Fibroblast of lung (primary cell): ENCODE measurements at places on chromosomes 3 and 15. TPM values are rescaled to one million over a fixed set of nuclear protein-coding genes. Genes with fewer than 3 reads are reported as not detected.
A peak's percentile ranks its signal among the peaks of the same experiment; 100 is the strongest.

SEMA7A gene
- total RNA-seq: 2.3 and 5.6 TPM in 2 replicates

DNAJC19 gene
- 33.7 and 38.3 TPM in 2 replicates for total RNA-seq

PPCDC gene
- 6.3 and 6.4 TPM in 2 replicates for total RNA-seq

ARL14 gene
- not detected in 2 replicates for total RNA-seq

IGSF11 gene
- under 0.01 and 0.26 TPM in 2 replicates for total RNA-seq

DNA sequence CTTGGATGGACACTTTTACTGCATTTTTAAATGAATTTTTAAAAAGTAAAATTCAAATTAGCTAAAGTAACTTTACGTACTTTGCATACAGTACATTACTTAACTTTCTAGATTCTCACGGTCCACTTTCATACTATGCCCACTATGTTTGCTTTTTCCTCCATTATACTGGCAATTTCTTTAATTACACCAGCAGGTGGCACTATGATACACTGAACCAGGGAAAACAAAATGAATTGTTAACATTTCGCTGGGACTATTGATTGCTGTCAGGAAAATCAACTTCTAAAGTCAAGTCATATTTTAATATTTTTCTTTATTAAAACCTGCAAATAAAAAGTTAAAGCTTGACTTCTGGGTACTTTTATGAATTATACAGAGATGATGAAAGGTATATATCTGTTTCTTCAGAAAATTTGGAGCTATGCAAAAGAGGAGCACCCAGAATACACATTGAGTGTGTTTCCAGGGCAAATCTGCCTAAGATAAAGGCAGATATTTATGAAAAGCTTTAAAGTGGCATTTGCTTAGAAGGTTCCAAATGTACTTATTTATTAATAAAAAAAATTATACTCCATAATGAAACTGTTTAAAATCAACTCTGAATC, 21.8 kb upstream of the POU1F1 start:
- peak; percentile 54 for DNase-seq
- H3K36me3 ChIP-seq: no peaks in the 10 kb centered on the region
- H3K4me1 ChIP-seq: no peaks in the 10 kb centered on the region
- H3K27me3 ChIP-seq: no peaks in the 10 kb centered on the region

DNA sequence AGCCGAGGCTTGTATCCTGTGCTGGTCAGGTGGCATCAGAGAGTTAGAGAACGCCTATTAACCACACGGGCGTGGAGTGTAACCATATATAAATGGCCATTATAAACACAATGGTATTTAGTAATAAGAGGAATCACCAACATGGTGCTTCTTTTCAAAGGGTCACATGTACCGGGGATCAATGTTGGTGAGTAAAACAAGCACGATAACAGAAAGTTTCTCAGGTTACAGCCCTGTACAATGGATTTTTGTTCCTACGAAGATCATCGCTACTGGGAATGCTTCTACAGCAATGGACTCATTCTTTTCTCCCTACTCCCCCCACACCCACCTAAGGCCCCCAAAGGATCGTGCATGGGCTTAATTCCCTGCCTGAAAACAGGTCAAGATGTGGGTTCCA, 42.5 kb downstream of the MEIS2 start:
- DNase-seq: no peak
- no peaks in the 10 kb centered on the region for H3K36me3 ChIP-seq
- no peaks in the 10 kb centered on the region for H3K27me3 ChIP-seq

GRCh38 chr3:123780656-123781055, 103.5 kb downstream of the MYLK start:
- DNase-seq: peak; percentile 70
- no peak overlapping the region for H3K27ac ChIP-seq
- H3K4me1 ChIP-seq: peaks cover 43% of the 10 kb centered on the region
- no peaks in the 10 kb centered on the region for H3K27me3 ChIP-seq

DNA sequence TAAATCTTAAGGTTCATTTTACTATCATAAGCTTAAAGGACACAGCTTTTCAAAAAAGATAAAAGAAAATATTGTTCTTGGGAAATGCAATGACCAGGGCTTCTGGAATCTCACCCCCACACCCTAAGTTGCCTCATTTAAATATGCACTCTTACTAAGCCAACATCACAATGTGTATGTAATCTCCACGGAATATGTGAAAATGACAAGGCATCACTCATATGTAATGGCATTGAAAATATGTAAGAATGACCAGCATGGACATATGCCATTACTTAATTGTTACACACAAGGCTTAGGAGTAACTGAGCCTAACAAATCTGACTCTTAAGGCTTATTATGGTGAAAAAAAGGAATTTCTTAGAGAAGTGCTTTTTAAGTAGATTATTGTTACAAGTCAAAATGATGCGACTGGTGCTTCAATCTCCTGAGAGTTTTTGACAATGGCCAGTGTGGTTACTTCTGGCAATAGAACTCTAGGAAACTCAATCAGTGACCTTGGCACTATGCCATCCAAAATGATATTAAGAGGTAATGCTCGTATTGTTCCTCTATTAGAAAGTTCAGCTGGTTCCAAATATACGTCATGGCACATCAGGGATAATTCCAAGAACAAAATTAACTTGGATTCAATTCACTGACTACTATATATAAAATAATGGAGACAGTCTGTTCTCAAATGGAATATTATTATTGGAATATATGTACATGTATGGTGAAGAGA, 290.0 kb upstream of the PLSCR5 start:
- no peak overlapping the region for H3K4me3 ChIP-seq
- DNase-seq: peak; percentile 69
- no peak overlapping the region for H3K27ac ChIP-seq
- H3K27me3 ChIP-seq: no peaks in the 10 kb centered on the region
- no peaks in the 10 kb centered on the region for H3K36me3 ChIP-seq

DNA sequence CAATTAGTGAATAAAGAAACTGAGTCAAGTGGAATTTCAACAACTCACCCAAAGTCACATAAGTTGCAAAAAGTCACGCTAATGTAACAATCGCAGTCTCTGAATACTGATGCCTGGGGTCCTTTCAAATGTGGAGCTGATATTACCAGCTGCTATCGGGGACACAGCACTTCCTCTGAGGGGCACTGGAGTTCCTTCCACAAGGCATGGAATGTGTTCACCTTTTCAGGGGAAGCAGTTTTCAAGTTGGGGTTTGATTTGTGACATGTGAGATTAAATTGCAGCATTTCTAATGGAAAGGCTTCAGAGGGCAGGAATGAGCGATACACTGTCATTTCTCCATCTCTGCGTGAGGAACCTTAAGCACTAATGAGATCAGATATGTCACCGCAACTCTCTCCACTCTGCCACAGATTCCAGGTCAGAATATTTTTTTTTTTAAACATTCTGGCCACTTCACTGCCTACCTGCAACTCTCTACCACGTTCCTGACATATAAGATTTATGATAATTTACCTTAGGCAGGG, 807.2 kb upstream of the CFAP20DC start:
- no peak for DNase-seq
- H3K27me3 ChIP-seq: no peaks in the 10 kb centered on the region
